ENCODE measurements at places on chromosomes 6 and 20.

DNA sequence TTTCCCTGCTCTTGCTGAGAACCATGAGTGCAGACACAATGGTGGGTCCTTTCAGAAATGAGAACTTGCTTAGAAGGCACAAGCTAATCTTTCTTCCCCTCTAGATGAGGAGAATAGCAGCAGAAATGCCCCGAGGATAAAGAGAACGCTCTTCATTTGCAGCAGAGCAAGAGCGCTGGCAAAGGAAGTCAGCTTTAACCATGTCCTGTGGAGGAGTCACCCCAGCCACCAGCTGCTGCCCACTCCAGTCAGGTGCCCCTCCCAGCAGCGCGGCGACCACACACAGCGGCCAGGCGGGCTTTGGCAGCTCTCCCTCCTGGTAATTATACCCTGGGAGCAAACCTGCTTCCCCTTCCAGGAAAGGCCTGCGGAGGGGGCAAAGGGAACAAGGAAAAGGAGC lies 42.4 kb upstream of the EMILIN3 start:
- DNase-seq: peak; percentile 63

DNA sequence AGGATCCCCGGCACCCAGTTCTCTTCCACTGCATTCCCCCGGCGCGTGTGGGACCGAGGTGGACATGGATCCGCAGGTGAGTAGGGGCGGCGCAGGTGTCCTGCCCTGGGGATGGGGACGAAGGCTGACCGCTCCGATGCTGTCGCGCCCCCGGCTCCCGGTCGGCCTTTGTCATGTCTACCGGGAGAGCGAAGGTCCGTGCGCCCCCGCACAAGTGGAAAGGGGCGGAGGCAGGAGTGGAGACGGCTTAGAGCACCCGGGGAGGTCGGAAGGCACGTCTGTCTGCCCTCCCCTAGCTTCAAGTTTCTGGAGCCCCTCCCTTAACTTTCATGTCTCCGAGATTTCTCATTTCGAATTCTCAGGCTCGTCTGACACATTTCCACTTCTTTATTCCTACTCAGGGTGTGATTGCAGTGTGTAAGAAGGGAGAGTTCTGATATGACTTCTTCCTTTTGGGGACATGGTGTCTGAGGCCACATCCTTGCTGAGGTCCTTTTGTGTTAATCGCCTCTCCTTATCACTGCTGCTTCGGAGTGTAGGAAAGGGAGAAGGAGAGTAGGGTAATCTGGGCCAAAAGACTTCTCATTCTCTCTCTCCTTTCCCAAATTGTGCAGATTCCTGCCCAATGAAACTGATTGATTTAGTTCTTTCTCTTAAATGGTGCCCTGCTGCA lies 435 bp downstream of the KIFC1 start:
- DNase-seq: peak; percentile 53

DNA sequence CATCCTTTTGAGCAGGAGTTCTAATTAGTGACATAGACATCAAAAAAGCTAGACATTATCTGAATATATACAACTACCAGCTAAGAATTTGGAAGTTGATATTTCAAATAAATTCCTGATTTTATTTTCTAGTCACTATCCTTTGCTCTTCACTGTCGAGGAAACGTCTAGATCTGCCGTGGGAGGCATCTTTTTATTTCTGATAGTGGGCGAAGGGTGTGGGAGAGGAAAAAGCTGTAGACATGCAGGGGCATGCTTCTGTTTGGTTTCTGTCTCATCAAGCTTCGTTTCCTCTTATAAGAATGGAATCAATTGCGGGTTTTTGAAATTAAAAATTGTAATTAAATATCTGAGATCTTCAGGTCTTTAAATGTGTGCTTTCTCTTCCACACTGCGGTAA lies 16.2 kb upstream of the C6orf118 start:
- DNase-seq: no peak

DNA sequence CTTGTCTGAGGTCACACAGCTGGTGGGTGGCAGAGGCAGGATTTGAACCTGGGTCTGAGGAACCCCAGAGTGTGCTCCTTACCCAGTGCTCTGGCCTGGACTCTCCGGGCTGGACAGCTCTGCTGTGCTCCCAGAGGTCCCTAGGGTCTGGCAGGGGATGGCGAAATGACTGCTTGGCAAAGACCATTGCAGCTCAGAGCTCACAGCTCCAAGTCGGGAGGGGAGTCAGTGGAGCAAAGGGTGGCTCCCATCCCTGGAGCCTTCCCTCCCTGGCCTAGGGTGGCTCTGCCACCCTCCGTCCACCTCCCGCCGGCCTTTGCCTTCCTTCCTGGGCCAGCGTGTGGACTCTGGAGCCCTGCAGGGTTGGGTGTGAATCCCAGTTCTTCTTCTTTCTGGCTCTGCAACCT lies 17.5 kb downstream of the CEBPB start:
- DNase-seq: no peak

GRCh38 chr6:87104667-87105066 lies 9.8 kb upstream of the CGA start:
- no peak for DNase-seq

DNA sequence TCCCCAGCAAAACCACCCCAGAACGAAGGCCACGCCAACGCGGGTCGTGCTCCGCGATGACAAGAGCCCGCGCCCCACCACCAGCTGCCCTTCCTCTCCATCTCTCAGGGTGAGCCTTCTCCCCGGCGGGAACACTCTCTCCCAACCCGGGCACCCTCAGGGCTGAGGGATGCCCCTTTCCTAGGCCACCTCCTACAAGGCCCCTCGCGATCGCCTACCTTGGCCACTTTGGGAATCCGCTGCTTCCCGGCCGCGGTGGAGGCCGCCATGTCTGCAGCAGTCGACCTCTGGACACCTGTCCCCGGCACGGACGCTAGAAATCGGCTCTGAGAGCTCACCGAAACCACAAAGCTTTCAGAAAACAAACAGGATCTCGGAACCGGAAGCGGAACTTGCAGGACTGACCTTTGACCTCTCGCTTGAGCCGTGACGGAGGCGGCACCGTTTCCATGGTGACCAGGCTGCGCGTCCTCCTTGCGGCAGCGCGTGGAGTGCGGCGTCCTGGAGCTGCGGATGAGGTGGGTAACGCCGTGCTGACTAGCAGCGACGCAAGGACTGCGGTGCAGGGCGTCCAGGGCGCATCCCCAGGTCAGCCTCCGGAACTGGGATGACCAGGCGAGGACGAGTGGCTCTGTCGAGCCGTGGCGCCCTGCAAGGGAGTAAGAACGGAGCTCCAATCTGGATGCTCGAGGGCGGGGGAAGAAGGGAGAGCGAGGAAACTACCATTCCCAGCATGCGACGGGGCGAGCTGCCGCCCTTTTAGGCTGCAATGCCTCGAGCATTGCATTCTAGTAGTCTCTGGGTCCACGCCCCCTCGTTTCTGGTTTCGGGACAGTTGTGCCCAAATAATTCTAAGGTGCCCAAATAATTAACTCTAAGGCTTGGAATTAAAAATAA lies at the start of the genes CFAP61 and CRNKL1:
TSS of gene CFAP61 (plus strand) at position 459 of the 897 bp plus-strand sequence. CDS start 4,122 bp downstream, outside the sequence.
TSS of gene CRNKL1 (minus strand) at position 393 of the 897 bp plus-strand sequence. CDS start at position 269, 124 bp downstream.
- DNase-seq: peak; percentile 95

DNA sequence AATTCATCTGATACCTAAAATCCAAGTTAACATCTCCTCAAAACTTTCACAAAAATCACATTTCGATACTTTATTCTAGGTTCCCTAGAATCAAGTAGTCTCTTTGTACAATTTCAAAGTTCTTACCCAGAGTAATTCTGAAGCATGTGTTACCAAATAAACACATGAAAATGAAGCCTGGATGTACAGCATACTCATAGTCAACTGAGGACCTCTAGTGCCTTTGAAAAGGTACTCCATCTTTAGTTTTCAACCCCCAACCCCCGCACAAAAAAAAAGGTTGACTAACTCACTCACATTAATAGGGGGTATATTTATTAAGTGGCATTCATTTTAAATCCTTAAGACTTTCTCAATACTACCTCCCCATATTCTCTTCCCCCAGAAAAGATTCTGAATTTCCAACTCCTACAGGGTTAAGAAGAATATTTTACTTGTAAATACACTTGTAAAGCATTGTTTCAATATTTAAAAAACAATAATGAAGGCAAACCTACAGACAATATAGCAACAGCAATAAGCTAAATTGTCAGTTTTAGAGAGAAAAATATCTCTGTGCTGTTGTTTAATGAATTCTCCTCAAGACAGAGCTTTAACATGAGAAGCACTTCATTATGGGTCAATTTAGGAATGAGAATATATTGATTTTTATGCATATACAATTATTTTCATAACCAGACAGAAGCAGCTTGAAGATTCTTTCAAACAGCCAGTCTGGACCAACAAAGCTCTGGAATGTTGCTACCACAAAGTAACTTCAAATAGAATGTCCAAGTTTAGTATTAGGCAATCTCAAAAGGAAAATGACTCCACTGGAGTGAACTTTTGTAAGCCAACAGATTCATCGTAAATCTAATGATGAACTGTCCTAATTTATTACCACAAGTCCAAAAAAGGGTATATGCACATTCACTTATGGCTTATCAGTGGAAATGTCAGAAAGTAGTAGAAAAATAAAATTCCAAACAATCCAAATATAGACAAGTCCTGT lies 3.3 kb downstream of the PLN start:
- peak; percentile 55 for DNase-seq

- DNase-seq: no peak
Observed at GRCh38 chr6:108846628-108847027, 1.6 kb upstream of the ARMC2 start.

- DNase-seq: no peak
Observed at GRCh38 chr6:114170958-114171387, 171.8 kb downstream of the HS3ST5 start.
